ENCODE measurements at places on chromosomes 7 and 10. TPM values are rescaled to one million over a fixed set of nuclear protein-coding genes. Genes with fewer than 3 reads are reported as not detected.

AS3MT gene
- total RNA-seq: 0.58 TPM

ASB10 gene
- total RNA-seq: not detected

SPDYE6 gene
- not detected for total RNA-seq

WNT8B gene
- 0.38 TPM for total RNA-seq

MYO1G gene
- 371 TPM for total RNA-seq

FAM25G gene
- not detected for total RNA-seq

ZNF22 gene
- 27.4 TPM for total RNA-seq

CYP3A7 gene
- not detected for total RNA-seq

TMEM178B gene
- 2.6 TPM for total RNA-seq

LIPF gene
- total RNA-seq: not detected

GPR85 gene
- not detected for total RNA-seq

NKX2-3 gene
- total RNA-seq: not detected

KCP gene
- 0.19 TPM for total RNA-seq

CTBP2 gene
- 0.05 TPM for total RNA-seq

IFIT2 gene
- 4.3 TPM for total RNA-seq

INHBA gene
- 0.12 TPM for total RNA-seq

ANAPC16 gene
- 108 TPM for total RNA-seq

HKDC1 gene
- 6.9 TPM for total RNA-seq

ANKRD61 gene
- not detected for total RNA-seq

AIMP2 gene
- 23.8 TPM for total RNA-seq

NME8 gene
- not detected for total RNA-seq

Measured in activated naive CD4-positive, alpha-beta T cell treated with anti-CD3 and anti-CD28 coated beads, Interleukin-2, amount 10 ng/mL, durations not matched to agents 5 hours and 36 hours (primary cell).